ENCODE measurements at places on chromosomes 7 and 10.

- DNase-seq = no peak
Measured at GRCh38 chr10:132398566-132398991, 1.6 kb downstream of the PWWP2B start.

GRCh38 chr10:93601774-93602162 is 733 bp upstream of the RBP4 start:
- no peak for DNase-seq

- no peak for DNase-seq
Measured at GRCh38 chr7:3301449-3301731, 338 bp downstream of the SDK1 start.

GRCh38 chr10:95266674-95267095 is 24.1 kb downstream of the PDLIM1 start:
- peak; percentile 83 for DNase-seq

DNA sequence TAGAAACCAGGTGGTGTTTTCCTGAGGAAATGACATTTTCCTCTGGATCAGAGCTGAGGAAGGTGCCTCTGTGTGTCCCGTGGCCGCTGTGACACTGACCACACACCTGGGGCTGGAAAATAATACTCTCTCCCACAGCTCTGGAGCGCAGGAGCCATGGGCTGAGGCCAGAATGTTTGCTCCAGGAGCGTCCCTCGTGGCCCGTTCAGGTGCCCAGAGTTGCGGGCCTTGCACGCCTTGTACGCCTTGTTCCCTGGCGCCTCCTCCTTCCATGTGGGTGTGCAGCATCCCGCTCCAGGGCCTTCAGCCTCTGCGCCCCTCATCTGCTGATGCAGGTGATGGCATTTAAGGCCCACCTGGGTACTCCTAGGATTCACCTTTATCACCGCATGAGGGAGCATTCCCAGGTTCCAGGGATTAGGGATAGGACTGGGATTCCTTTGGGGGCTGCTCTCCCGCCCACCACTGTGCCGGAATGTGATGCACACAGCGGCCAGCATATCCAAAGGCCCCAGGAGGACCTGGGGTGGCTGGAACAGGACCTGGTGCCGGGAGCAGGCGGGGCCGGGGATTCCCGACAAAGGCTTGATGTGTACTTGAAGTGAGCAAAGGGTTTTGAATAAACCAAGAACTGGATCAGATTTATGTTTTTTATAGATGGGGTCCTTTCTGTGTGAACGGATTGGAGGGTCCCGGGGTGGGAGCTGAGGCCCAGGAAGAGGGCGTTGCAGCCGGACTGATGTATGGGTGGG is 44.0 kb downstream of the PITRM1 start:
- DNase-seq = no peak

DNA sequence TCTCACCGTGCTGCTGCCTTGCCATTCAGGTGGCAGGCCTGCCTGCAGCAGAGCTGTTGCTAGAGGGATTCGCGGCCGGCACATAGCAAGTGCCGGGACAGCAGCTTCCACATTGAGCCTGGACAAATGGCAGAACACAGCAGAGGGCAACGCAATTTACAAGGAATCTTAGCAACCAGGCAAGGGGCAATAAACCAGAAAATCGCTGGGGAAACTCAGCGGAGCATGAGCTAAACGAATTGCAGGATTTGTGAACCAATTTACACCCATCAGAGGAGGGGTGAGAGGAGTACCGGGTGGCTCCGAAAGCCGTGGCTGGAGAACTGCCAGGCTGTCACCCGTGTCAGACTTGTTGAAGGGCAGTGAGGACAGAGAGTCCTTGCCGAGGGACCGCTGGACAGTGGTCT is 58.6 kb upstream of the LOXL4 start:
- DNase-seq = no peak

GRCh38 chr10:49611816-49612512 is 1.9 kb downstream of the SLC18A3 start:
- no peak for DNase-seq

GRCh38 chr7:17965603-17966002 is 25.3 kb upstream of the SNX13 start:
- no peak for DNase-seq

- DNase-seq = no peak
Measured at GRCh38 chr10:91137822-91138221, 82.6 kb upstream of the PCGF5 start.

GRCh38 chr7:141161550-141162535 is 88.0 kb downstream of the TMEM178B start:
- DNase-seq = no peak

DNA sequence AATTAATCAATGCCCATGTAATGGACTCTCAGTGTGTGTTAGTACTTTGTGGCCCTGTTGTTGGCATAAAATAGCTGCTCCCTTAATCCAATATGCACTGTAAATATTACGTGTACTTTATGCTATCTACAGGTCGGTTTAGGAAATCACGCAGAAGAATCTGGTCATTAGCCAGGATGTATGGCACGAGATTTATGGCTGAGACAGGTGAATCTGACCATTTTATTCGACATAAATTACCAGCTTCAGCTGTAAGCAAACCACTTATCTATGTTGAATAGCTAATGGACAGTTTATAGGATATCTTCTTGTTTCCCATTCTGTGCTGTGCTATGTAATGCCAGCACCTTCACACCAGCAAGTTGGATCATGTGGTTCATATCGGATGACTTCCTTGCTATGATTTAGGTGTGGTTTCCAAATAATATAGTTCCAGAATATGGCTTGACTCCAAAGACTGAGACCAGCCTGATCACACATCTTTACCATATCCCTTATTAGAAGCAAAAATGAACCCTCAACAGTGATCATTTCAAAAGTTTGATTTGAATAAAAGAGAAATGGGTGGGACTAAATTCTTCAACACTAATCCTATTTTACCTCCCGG is 301.4 kb downstream of the AHR start:
- DNase-seq = no peak

DNA sequence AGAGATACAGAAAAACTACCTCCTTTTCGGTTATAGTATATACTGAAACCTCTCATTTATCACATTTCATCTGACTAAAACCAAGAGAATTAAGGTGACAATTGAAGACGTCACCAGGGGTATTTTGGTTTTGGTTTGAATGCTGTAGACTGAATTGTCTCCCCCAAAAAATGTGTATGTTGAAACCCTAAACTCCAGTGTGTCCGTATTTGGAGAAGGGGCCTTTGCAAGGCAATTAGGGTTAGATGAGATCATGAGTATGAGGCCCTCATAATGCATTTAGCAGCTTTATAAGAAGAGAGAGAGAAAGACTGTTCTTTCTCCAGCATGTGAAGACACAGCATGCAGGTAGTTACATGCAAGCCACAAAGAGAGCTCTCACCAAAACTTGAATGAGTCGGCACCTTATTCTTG is 59.5 kb downstream of the CACNA2D1 start:
- no peak for DNase-seq

DNA sequence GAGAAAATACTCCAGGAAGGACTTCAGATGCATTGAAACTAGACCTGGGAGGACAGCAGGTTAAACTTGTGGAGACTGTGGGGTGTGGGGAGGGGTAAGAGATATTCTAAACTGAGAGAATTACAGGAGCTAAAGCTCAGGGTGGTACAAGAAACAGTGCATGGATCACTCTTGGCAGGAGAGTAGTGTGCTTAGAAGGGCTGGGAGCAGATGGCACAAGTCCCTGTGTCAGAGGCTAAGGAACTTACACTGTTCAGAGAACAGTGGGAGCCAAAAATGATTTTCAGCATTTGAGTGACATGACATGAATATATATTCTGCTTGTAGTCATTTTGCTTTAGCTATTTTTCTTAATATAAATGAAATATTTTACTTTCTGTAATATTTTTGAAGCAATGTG is 36.0 kb upstream of the LAMB1 start:
- DNase-seq = no peak

DNA sequence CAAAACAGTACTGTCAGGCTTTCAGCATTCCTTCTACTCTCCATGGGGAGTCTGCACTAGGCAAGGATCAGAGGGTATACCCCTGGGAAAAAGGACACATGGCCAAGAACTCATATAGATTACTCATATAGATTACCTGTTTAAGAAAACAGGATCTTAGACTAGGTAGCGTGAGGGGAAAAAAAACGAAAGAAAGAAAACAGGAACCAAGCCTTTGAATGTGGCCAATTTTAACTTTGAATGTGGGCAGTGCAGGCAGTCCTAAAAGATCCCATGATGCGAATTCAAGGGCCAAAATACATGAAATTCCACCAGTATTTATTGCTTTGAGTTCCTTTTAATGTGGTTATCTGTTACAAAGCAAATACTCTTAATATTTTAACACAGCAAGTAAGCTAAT is 108.6 kb upstream of the TAC1 start:
- no peak for DNase-seq

GRCh38 chr7:133629701-133630100 is 376.8 kb downstream of the EXOC4 start:
- DNase-seq = no peak

DNA sequence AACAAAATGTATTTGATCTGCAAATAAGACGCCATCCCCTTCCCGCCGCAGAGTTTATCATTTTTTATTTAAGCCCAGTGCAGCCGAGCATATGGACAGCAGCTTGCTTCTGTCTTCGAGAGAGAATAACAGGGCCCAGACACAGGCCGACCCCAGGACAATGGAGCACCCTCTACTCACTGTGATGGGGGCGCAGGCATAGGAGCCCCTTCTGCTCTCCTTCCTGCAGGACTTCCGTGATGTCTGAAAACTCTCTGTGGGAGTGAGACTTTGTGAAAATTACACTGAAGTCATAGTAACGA is 134.8 kb downstream of the OAT start:
- DNase-seq = no peak

DNA sequence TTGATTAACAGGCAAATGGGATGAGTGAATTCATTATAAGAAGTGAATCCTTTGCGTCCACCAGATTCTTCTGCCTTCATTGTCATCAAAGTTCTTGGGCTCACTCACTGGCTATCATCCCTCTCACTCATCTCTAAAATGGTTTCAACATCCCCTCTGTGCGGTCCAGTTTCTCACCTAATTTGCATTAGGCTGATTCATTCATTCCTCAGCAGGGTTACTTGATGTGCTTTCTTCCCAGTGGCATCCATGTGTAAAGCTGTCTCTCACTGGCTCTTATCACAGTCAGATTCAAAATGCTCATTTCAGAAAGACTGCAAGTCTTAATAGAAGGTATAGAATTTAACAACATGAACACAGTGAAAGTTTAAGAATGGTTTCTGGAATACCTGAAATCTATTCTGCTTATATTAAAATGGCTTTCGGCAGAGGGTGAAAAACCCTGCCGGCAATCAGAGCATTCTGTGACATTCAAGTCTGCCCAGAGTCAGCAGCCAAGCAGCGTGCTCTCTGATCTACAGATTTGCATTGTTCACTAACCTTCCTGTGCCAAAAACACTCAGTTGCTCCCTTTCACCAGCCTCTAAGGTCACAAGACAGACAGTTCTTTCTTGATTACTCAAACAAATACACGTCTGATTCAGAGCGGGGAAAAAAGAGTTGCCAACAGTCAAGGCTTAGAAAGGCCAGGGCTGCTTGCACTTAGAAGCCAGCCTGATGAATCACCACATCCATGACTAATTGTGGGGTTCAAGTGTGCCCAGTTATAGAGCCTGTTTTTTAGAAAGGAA is 106.7 kb downstream of the TES start:
- no peak for DNase-seq

DNA sequence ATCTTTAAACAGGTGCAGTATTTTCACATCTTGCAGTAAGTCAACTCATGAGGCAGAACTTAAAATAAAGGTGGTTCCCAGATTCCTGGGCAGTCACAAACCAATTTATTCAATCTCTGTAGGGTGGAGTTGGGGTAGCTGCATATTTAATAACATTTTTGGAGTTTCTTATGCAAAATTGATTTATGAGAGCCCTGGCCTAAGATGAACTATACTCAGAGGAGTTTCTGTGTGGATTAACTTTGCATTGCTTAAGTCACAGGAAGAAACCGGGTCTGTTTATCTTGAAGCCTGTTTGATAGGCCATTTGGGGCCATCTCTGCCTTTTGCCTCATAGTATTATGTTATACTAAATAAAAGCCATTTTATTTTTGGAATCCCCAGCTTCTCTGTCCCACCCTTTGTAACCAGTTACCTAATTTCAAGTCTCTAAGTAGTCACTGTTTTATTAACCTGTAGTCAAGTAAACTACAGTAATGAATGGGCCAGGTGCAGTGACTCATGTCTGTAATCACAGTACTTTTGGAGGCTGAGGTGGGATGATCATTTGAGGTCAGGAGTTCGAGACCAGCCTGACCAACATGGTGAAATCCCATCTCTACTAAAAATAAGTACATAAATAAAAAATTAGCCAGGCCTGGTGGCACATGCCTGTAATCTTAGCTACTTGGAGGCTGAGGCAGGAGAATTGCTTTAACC is 104.4 kb upstream of the FAM3C start:
- DNase-seq = no peak

GRCh38 chr7:159159731-159160130 is 15.1 kb upstream of the VIPR2 start:
- no peak for DNase-seq

GRCh38 chr10:4843525-4844180 is 17.6 kb downstream of the AKR1E2 start:
- no peak for DNase-seq

- no peak for DNase-seq
Measured at GRCh38 chr10:59099481-59099880, 77.0 kb upstream of the PHYHIPL start.

- peak; percentile 55 for DNase-seq
Measured at GRCh38 chr10:58384544-58384998, 639 bp upstream of the TFAM start.

DNA sequence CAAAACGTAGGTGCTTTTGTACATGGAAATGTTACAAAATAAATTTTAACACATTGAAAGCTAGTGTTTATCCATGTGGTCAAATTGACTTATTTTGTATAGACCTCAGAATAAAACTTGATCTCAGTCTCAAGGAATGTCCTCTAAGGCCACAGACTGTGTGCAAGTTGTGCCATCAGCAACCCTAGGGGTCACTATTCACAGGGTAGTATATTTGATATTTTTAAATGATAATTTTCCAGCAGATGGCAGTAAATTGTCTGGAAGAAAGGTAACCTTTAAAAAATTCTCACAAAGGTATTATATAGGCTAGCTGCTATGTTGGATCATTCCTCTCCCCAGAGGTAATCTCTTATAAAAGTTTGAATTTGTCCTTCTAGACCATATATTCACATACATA is 12.9 kb upstream of the SNX10 start:
- DNase-seq = peak; percentile 58

- DNase-seq = no peak
Measured at GRCh38 chr7:47758546-47758945, 176.6 kb upstream of the TNS3 start.

DNA sequence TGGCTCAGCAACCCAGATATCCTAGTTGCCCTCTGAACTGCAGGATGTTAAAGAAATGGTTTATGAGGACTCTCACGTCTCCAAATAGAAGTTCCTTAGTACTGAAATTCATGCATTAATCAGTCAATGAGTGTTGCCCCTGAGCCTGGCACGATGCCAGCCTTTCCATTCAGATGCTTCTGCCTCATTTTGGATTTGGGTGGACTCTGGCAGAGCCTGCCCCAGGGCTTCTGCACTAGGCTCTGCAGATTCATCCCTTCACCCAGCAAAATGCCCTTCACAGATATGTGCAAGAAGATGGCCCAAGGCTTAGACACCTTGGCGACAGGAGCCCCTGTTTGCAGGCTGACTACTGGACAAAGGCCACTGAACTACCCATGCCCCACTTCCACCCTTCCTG is 747.8 kb downstream of the GRID1 start:
- DNase-seq = no peak

Data from hematopoietic multipotent progenitor cell (in vitro differentiated cells).